ENCODE measurements at places on chromosomes 7 and 10.

- DNase-seq: no peak
These were observed 41.9 kb downstream of the AUTS2 start for GRCh38 chr7:69640216-69640615.

DNA sequence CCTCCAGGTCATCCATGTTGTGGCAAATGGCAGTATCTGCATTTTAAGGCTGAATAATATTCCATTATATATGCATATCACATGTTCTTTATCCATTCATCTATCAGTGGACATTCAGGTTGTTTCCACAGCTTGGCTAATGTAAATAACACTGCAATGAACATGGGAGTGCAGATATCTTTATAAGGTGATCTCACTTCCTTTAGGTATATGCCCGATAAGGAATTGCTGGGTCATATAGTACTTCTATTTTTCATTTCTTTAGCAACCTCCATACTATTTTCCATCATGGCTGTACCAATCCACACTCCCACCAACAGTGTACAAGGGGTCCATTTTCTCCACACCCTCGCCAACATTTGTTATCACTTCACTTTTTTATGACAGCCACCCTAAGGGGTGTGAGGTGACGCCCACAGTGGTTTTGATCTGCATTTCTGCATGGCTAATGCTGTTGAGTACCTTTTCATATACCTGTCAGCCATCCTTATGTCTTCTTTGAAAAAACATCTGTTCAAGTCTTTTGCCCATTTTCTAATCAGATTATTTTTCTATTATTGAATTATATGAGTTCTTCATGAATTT lies 18.9 kb downstream of the ABI1 start:
- no peak for DNase-seq

GRCh38 chr7:135428879-135429278 lies 81.0 kb downstream of the CNOT4 start:
- no peak for DNase-seq

GRCh38 chr10:127452568-127452967 lies 96.5 kb upstream of the NPS start:
- no peak for DNase-seq

GRCh38 chr7:130380861-130381455 lies 664 bp downstream of the CPA1 start:
- DNase-seq: no peak

- no peak for DNase-seq
These were observed 1231.2 kb downstream of the GATA3 start for GRCh38 chr10:9285690-9286089.

DNA sequence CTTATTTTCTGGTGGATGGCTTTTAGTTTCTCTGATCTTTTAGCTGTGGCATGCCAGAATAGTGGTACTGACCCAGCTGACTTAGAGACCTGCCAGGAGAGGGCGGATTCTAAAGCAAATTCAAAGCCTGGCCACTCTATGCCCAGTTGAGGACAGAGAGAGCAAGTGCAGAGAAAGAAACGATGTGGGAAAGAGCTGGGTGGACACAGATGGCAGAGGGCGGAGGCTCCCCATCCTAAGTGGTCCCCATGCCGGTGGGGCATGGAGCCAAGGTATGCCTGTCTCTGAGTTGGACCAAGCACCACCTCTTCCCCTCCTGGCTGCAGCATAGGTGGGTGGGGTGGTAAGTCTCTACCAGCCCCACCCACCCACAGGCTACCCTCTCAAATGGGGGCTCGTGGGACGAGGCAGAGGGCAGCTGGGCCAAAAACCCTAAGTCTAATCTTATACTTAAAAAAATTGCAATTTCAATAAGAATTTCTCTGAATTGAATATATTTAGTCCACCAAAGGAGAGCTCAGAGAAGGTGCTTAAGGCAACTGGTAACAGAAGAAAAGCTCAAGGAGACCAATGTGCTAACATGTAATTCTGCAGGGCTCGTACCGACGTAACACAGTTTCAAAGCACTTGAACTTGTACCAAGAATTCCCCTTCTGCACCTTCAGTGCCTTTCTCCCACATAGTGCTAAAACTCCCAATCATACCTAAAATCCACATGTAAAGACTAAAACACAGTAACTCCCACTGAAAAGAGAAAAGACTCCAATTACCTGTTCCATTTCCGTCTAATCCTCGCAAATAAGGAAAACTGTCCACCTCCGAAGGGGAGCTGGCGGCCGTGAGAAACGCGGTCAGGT lies 85.7 kb upstream of the NMT2 start:
- no peak for DNase-seq

DNA sequence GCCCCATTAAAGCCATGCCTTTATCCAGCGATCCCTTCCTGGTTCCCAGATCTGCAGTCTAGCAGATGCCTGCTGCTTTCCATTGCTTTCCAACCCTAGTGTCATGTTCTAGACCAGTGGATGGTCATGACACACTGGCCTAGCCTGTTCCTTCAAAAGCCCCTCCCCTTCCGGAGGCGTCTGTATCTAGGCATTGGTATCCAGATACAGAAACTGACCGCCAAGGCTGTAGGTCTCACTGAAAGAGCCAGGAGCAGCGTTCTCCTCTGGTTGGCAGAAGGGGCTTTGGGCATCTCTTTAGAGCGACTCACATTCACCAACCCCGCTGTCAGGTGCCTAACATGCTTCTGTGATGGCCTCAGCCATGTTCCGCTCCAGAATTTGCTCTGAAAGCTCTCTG lies 22.6 kb downstream of the JCAD start:
- no peak for DNase-seq

- DNase-seq: no peak
These were observed 78.7 kb downstream of the GATA3 start for GRCh38 chr10:8133146-8133545.

DNA sequence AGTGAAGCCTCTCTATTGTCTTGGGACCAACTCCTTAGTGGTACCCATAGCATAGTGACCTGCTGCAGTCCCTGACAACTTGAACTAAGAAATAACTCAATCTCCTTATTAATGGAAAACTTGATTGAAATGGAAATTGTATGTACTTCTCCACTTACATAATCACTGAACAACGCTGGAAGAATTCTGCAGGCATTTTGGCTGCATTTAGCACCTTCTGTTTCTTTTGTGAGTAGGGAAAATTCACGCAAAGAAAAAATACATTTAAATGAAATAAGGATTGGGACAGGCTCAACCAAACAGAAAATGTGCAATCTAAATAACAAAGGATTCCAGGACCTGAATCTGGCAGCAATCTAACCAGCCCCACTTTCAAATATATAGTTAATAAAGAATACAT lies 126.9 kb upstream of the GHITM start:
- no peak for DNase-seq

DNA sequence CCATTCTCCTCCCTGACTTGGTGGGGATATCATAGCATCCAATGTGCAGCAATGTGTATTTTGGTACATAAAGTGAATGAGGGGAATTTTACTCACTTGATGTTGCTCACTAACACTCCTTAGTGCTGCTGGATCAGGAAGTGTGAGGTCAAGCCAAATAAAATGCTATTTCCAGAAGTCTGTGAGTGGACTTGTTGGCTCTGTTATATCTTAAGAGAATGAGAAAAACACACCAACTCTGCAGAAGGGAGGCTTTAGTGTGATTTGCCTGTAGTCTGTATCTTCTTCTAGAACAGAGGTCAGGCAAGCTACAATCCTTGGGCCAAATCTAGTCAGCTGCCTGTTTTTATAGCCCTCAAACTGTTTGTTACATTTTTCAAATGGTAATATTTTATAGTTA lies 154.3 kb downstream of the POLR1F start:
- DNase-seq: no peak

- no peak for DNase-seq
These were observed 9.1 kb upstream of the ASIC3 start for GRCh38 chr7:151038951-151039849.

DNA sequence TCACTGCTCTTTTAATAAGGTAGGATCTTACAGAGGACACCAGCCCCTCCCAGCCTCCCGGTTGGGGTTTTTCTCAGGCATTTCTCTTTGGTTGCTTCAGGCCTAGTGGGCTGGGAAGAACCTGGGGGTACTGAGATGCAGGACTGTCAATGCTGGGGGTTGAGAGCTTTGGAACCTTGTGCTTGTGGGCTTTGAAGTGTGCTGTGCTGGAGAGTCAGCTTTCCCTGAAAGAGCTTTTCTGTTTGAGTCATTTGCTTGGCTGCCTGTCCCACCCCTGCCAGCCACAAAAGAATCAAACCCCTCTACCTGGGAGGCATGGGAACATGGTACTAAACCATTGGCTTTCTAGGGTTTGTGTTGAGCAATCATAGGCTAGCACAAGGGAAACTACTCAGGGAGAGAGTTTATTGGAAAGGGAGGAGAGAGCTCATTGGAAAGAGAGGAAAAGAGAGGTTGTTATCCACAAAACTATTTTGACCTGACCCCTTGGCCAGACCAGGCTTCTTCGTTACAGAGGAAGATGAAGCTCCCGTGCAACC lies 1.4 kb downstream of the SCD start:
- no peak for DNase-seq

DNA sequence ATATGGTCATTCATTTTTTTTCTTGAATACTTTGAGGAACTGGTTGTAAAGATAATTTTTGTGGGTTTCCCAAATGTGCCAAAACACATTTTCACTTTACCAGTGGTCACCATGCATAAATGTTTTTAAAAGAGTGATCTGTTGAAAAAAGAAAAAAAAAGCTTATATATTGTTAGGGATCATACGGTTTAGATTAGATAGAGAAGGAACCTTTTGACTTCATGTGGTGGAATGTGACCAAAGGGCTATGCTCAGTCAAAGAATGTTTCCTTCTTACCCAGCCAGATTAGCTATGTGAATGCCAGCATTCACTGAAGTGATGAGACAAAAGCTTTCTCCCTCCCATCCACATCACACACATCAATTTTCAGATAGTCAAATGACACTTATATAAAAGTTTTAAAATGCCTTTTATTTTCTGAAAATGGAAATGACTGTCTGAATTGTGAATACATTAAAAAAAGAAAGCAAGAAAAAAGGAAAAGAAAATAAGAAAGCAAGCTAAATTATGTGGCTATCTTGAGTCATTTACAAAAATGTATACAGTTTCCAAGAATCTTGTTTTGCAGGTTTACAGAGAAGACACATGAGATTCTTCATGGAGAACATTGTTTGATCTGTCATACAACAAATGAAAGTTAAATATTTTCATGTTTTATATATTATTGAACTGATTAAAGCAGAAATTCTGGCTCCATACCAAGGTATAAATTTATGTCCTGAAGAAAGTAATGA lies 8.6 kb upstream of the CPED1 start:
- no peak for DNase-seq

DNA sequence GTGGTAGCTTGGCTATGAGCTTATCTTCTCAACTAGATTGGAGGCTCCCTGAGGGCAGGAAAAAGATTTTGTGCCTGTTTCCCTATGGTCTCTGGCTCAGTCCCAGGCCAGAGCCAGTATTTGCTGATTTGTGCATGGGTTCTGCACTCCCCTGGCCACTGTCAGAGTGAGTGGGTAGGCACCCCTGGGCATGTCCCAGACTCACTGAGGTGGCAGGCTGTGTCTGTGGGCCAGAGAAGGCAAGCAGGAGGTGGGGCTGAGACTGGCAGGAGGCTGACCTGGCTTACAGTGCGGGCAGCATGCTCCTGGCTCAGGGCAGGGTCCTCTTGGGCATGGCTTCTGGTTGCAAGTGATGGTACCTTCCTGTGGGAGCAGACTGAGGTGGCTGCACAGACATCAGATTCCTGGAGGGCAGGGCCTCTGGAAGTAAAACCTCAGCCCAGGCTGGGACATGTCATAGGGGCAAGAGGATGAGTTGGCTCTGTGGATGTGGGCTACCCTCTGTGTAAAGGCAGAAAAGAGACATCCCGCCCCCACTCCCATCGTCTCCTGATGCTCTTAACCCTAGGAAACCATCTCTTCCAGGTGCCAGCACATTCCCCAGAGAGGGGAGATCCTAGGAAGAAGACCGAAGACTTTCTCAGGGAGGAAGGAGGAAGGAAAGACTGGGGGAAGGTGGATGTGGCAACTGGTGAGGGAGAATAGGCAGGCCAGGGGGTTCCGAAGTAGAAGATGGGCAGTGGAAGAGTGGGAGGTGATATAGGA lies 4.3 kb downstream of the KCP start:
- DNase-seq: no peak

DNA sequence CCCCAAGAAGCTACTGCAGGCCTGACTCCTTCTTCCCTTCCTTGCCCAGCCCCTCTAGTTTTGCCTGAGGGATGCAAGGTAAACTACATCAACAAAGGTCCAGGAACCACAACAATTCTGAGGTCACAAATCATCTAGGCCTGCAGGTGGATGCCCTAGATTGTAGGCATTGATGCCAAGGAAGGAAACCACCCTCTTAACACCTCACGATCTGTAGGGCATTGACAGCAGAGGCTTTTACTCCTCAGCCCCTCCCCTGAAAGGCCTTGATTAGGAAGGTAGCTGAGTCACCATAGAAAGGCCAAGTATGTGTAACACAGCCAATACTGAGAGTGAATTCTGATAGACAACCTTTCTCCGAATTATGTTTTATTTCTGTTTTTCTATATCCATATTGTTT lies 46.7 kb upstream of the FAM3C start:
- DNase-seq: no peak

DNA sequence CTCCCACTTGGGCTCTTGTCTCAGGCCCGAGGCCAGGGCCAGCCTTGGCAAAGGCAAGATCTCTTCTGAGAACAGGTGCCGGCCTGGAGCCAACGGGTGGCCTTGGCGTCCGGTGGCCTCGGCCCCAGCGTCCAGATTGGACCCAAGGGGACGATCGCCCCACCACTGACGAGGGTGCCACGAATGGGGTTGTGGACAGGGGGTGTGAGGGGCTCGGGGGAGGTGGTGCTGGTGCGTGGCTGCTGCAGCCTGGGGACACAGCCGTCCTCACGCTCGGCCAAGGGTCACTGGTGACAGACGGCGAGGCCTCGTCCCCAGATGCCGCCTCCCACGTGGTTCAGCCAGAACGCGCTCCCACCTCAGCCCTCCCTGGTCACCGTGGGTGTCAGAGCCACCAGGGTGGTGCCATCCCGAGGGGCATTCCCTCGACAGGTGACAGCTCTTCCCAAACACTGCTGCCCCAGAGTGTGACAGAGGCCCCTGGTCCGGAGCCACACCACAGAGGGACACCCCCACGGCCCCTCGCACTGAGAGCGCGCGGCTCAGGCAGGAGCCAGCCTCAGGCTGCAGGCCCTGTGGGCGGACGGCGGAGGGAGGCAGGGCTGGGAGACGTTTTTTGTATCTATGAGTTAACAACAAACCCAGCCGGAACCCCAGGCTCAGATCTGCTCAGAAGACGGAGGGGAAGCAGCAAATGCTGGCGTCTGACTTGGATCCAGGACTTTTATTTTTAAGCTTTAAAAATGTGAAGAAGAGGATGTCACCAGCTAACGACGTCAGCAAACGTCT lies 18.5 kb upstream of the CFAP46 start:
- DNase-seq: no peak

DNA sequence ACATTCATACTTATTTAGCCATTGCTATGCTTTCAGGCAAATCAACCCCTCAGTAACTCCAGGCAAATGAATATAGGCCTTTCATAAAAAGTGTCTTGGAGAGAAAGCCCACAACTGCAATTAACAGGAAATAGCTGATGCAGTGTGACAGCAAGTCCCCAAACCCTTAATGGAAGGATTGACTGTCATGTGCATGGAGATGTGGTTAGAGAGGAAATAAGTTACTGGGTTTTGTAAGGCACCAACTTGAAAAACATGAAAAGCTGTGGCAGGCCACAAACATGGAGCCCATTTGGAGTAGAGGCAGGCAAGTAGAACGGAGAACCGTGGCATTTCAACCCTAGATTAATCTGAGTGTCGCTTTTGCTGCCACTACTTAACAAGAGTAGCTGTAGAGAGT lies 549.4 kb upstream of the C7orf33 start:
- DNase-seq: no peak

- DNase-seq: no peak
These were observed 358.7 kb upstream of the MGMT start for GRCh38 chr10:129108378-129108777.

GRCh38 chr7:95491201-95491600 lies 5.5 kb downstream of the ASB4 start:
- DNase-seq: no peak

GRCh38 chr10:125161707-125162119 lies 1.4 kb upstream of the CTBP2 start:
- no peak for DNase-seq

All from NCI-H1048 (cell line).